ENCODE measurements at places on chromosomes 2 and 18. TPM values are rescaled to one million over a fixed set of nuclear protein-coding genes. Genes with fewer than 3 reads are reported as not detected.

GRCh38 chr2:14560716-14561115 is 71.8 kb upstream of the LRATD1 start:
- H3K4me1 ChIP-seq: no peaks in the 10 kb centered on the region
- no peaks in the 10 kb centered on the region for H3K27me3 ChIP-seq
- no peak overlapping the region for H3K4me3 ChIP-seq
- DNase-seq: no peak
- no peaks in the 10 kb centered on the region for H3K36me3 ChIP-seq

Gene DCC
- total RNA-seq: not detected

Gene SYT4
- not detected for total RNA-seq

DNA sequence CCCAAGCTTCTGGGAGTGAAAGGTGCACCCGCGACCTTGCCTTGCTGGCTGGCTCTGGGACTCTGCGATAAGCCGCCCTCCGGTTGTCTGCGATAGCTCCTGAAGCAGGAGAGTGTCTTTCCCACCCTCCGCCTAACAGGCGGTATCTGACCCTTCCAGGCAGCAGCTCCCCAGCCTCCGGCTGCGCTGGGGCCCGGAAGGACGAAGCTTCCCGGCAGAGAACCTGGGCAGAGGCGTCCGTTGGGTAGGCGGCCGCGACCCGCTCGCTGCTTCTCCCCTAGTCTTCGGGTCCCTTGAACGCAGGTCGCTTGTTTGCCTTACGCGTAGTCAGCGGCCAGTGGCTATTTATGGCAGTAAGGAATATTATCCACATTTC is 446 bp upstream of the RHBDD1 start:
- H3K36me3 ChIP-seq: peaks cover 4% of the 10 kb centered on the region
- DNase-seq: peak; percentile 35
- H3K27ac ChIP-seq: peak overlapping the region; percentile 95
- H3K4me3 ChIP-seq: peak overlapping the region; percentile 90
- H3K27me3 ChIP-seq: no peaks in the 10 kb centered on the region

DNA sequence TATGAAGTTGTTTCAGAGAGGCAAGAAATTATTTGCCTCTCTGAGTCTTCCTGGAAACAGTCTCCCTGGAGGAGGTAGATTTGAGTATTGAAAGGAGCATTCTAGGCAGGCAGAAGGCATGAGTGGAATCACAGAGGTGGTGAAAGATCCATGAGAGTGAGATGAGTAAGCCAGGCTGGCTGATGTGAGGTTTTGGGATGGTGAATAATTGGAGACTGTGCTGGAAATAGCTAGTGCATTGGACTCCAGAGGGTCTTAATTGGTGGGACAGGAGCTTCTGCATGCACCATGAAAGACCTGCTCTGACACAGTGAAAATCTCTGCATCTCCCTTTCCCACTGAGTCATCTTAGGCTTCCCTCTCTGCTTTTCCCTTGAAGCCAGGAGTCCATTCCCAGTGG is 46.3 kb downstream of the CDC42EP3 start:
- no peak overlapping the region for H3K4me3 ChIP-seq
- peaks cover 54% of the 10 kb centered on the region for H3K4me1 ChIP-seq
- H3K27me3 ChIP-seq: no peaks in the 10 kb centered on the region

DNA sequence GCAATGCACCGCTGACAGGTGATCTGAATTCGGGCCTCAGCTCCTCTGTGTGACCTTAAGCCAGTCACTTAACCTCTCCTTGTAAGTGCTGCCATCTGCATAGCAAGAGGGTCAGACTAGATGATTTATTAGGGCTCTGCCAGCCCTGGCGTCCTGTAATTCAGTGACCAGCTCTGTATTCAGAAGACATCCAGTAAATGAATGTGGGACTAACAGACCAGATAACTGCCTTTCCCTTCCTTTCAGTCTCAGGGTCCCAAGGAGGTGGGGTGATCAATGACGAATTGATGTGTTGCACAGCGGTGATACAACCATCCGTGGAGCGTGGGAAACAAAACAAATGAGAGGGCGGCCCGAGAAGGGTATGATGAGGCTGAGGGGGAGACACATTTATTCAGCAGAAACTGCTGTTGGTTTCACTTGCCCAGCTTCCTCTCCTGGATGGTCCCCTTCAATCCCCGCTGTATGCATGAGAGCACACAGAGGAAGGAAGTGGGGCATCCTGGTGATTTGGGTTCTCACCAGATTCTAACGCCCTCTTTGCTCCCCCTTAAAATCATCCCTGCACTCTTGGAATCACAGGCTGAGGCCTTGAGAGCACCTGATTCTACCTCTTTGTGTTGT is 92.8 kb downstream of the VIT start:
- H3K4me3 ChIP-seq: no peak overlapping the region
- peaks cover 19% of the 10 kb centered on the region for H3K27me3 ChIP-seq
- H3K27ac ChIP-seq: no peak overlapping the region
- H3K36me3 ChIP-seq: no peaks in the 10 kb centered on the region
- DNase-seq: no peak

Gene LCT
- total RNA-seq: under 0.01 TPM

DNA sequence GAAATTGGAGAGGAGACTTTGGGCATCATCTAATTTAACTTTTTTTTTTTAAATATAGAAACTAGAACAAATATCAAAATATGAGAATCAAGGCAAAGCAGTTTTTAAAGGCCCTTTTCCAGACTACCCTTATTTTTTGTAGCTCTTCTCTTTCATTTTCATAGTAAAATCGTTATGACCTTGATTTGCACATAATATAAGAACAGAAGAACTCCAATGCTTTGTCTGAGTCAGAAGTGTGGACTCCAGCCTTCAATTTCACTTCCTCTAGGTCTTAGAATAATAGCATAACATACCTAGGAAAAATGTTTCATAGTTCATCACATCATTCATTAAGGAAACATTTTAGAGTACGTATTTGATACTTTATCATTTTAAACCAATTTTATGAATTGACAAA is 74.4 kb downstream of the ANKRD12 start:
- peaks cover 6% of the 10 kb centered on the region for H3K4me1 ChIP-seq
- H3K36me3 ChIP-seq: peaks cover 27% of the 10 kb centered on the region
- no peaks in the 10 kb centered on the region for H3K27me3 ChIP-seq
- DNase-seq: peak; percentile 17
- no peak overlapping the region for H3K4me3 ChIP-seq

- peak; percentile 83 for DNase-seq
- H3K36me3 ChIP-seq: peaks cover 5% of the 10 kb centered on the region
- peak overlapping the region; percentile 49 for H3K4me3 ChIP-seq
- H3K27ac ChIP-seq: peak overlapping the region; percentile 84
Observed at GRCh38 chr2:101766871-101767739, 69.6 kb downstream of the MAP4K4 start.

DNA sequence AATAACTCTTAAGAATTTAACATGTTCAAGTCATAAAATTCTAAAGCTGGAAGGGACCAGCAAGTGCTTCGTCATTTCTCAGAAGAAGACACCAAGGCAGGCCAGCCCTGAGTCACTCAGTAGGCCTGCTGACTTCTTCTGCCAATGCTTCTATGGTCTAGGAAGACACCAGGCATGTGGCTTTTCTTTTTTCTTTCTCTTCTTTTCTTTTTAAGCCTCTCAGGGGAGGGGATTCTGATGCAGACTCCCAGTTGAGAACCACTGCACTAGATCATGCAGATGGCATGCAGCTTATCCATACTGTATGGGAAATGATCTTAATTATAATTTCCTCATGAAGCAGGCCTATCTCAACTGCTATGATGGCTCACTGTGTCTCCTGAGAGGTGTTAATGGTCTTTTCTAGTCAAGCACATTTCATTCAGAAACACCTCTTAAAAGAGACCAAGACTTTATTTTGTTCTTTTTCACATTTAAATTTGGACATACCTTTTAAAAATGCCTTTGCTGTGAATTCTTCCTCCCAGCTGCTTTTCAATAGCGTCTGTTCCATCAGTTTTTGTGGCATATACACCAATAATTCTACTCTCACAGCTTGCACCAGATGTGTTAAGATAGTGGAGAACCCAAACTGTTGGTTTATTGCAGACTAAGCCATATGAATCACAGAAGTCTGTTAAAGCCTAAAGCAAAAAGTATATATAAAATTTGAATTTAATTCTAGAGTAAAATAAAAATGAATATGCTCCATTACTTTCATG is 11.3 kb downstream of the KCTD18 start:
- peaks cover 9% of the 10 kb centered on the region for H3K36me3 ChIP-seq
- no peak overlapping the region for H3K27ac ChIP-seq
- no peaks in the 10 kb centered on the region for H3K27me3 ChIP-seq
- no peaks in the 10 kb centered on the region for H3K4me1 ChIP-seq
- DNase-seq: peak; percentile 75

Gene LRP2
- not detected for total RNA-seq

DNA sequence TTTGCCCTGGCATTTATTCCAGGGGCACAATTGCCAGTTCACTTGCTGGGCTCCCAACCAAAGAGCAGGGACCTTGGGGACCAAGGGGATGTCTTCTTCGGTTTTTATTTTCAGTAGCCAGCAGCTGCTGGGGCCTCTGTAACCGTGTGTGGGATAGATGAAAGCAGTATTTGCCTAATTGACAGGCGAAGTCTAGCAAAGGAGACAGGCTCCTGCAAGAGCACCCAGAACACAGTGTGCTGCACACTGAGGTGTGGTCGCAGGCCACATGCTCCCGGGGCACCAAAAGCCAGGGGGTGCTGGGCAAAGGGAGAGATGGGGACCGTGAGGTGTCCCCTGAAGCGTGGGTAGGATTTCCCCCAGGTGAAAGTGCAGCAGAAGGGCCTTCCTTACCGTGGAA is 5.3 kb downstream of the SAG start:
- peaks cover 20% of the 10 kb centered on the region for H3K27me3 ChIP-seq
- no peaks in the 10 kb centered on the region for H3K4me1 ChIP-seq
- no peak for DNase-seq

- no peaks in the 10 kb centered on the region for H3K4me1 ChIP-seq
- no peaks in the 10 kb centered on the region for H3K36me3 ChIP-seq
- no peak overlapping the region for H3K4me3 ChIP-seq
- H3K27ac ChIP-seq: no peak overlapping the region
- DNase-seq: no peak
Observed at GRCh38 chr2:177530561-177530960, 138.0 kb downstream of the AGPS start.

- no peak overlapping the region for H3K4me3 ChIP-seq
- peaks cover 20% of the 10 kb centered on the region for H3K27me3 ChIP-seq
- H3K27ac ChIP-seq: no peak overlapping the region
- no peak for DNase-seq
- no peaks in the 10 kb centered on the region for H3K4me1 ChIP-seq
- H3K36me3 ChIP-seq: no peaks in the 10 kb centered on the region
Observed at GRCh38 chr2:44771522-44771921, 170.0 kb upstream of the SIX3 start.

- DNase-seq: no peak
- no peak overlapping the region for H3K4me3 ChIP-seq
- H3K27me3 ChIP-seq: no peaks in the 10 kb centered on the region
- H3K36me3 ChIP-seq: no peaks in the 10 kb centered on the region
- H3K4me1 ChIP-seq: no peaks in the 10 kb centered on the region
Observed at GRCh38 chr2:143300536-143300935, 171.3 kb downstream of the ARHGAP15 start.

- no peaks in the 10 kb centered on the region for H3K36me3 ChIP-seq
- no peak overlapping the region for H3K4me3 ChIP-seq
- H3K27ac ChIP-seq: no peak overlapping the region
- no peaks in the 10 kb centered on the region for H3K4me1 ChIP-seq
Observed at GRCh38 chr2:165432234-165432966, 37.1 kb upstream of the CSRNP3 start.

DNA sequence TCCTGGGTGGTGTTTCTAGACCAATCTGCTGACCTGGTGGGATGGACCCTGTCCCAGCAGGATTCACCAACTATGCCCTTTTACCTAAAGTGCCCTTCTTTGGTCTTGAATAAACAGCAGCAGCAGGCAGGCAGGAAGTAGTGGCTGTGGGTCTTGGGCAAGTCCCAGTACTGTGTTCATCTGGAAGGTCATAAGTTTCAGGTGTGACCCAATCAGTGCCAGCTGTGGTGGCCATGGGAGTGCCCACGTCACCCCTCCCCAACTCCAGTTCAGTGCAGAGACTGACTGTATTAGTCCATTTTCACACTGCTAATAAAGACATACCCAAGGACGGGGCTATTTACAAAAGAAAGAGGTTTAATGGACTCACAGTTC is 148.3 kb upstream of the SRD5A2 start:
- no peak overlapping the region for H3K27ac ChIP-seq
- H3K36me3 ChIP-seq: no peaks in the 10 kb centered on the region
- no peaks in the 10 kb centered on the region for H3K4me1 ChIP-seq
- DNase-seq: no peak

Gene HOXD8
- 3.3 TPM for total RNA-seq

DNA sequence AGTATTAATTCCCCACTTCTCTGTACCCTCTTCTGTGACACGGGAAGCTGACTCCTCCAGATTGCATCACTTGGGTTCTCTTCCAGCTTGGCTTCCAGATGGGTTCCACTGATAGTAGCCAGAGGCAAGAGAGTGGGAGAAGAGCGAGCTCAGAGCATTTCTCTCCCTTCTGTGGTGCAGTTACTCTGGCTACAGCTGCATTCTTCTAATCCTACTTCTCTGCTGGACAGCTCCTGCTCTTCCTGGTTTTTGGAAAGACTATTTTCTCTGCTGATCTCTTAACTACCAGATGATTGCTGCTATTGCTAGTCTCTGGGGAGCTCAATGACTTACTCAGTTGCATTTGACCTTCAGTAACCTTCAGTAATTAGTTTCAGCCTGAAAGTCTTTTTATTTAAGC is 187.5 kb upstream of the MAP2 start:
- no peaks in the 10 kb centered on the region for H3K27me3 ChIP-seq
- no peaks in the 10 kb centered on the region for H3K36me3 ChIP-seq
- no peak overlapping the region for H3K27ac ChIP-seq
- no peaks in the 10 kb centered on the region for H3K4me1 ChIP-seq

Gene GTF2A1L
- 1.1 TPM for total RNA-seq

Gene ELMOD3
- 22.1 TPM for total RNA-seq

DNA sequence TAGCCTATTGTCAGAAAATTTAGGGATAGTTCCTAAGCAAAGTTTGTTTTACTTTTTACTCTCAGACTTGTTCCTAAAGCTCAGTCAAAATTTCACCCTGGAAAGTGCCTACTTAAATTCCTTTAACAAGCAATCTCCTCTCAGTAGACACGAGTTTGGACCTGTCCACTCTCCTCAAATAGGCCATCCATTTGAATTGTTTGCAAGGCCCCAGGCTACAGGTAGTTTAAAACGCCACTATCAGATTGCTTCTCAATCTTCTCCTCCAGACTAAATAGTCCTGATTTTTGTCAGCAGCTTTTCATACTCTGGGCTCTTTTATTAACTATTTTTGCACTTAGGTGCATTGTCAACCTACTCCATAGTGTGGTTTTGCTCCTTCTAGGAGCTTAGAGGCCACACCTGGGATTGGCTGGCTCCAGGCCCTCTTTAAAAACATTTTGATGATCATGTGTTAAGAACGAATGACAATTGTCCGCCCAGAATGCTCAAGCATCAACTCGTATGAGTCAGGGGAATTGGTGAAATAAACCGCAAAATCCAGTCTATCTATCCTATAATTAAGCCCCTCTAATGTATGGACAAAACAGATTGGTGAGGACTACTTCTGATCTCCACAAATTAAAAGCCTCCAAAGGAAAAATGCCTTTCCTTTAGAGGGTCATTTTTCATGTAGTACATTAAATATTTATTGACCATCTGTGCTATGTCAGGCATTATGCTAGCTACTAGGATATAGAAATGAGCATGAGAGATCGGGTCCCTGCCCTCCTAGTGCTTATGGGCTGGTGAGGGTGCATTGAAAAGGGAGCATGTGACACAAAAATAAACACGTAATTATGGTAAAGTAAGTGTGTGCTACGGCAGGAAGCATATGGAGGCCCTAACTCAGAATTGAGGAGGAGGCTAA is 333.8 kb upstream of the TNP1 start:
- no peak for DNase-seq
- no peaks in the 10 kb centered on the region for H3K27me3 ChIP-seq
- no peaks in the 10 kb centered on the region for H3K4me1 ChIP-seq
- no peak overlapping the region for H3K4me3 ChIP-seq

GRCh38 chr2:36807223-36807886 is 110.8 kb downstream of the VIT start:
- H3K27ac ChIP-seq: no peak overlapping the region
- H3K4me3 ChIP-seq: no peak overlapping the region
- no peaks in the 10 kb centered on the region for H3K4me1 ChIP-seq
- peak; percentile 13 for DNase-seq
- no peaks in the 10 kb centered on the region for H3K36me3 ChIP-seq
- no peaks in the 10 kb centered on the region for H3K27me3 ChIP-seq

Measured in osteoblast (primary cell).